ENCODE measurements at places on chromosomes 2 and 18.
A peak's percentile ranks its signal among the peaks of the same experiment; 100 is the strongest.

DNA sequence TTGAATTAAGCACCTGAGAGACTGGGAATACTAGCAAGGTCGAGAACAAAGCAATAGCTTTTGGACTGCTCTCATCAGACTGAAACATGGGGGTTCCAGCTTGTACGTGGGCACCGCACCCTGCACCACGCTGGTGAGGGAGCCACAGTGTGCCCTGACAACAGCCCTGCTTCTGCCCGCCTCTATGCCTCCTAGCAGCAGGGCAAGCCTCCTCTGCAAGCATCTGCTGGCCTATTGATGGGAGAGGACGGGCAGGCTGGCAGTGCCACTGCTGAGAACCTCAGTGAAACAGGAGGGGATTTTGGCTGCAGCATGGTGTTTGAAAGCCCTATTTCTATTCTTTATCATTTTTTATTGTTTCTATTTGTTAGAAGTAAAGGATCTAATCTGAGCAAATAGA, 146.1 kb upstream of the OTOS start:
- DNase-seq = no peak

- no peak for DNase-seq
Observed at GRCh38 chr2:53442783-53443182, 324.8 kb upstream of the CHAC2 start.

DNA sequence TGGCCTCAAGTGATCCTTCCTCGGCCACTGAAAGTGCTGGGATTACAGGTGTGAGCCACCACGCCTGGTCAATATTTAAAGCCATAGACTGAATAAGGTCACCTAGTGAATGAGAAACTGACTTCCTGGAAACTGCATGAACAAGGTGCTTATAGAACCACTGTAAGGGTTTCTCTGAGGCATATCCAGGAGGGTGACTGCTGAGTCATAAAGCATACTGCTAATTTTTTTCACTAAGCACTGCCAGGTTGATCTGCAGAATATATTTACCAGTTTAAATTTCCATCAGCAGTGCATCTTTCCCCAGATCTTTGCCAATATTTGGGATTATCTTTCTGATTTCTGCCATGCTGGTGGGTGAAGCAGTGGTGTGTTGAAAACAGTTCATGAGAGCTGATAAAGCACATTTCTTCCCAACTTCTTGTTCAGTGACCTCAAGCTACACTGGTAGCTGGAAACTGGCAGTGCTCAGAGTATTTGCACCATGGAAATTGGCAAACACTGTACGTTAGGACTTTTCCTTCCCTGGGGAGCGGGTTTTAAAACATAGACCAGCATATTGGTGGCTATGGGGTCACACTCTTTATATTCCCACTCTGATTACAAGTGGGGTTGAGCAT, 4.2 kb upstream of the CLIP4 start:
- DNase-seq = no peak

- DNase-seq = no peak
Observed at GRCh38 chr2:99898336-99899048, 243.9 kb downstream of the AFF3 start.

DNA sequence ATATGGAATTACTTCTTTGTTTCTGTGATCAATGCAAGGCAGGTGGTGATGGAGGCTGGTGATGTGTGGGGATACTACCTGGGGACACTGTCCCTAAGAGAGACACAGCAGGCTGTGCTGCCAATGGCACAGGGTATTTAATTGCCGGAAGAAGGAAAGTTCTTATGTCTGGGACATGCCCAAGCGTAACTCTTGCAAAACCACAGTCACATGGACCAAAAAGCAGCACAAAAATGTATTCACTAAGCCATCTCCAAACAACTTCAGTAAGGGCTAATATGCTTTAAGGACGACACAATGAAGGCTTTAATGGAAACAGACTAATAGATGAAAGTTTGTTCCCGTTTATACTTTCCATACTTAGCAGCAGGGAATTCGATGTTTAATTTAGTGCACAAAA, 49.7 kb upstream of the AP1S3 start:
- DNase-seq = no peak

DNA sequence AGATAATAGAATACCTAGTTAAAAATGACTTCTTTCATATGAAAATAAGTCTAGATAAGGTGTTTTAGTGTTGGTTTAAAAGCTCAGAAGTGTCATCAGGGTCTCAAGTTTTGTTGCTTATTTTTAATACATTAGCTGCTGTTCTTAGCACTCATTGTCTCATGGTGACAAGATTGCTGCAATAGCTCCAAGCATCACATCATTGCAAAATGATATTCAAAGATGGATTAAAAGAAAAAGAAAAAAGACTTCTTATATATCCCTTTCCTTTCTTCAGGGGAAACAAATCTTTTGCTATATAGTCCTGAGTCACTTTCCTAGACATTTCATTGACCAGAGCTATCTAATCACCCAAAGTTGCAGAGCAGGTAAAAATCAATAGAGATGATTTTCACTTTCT, 386.1 kb downstream of the ARHGAP15 start:
- no peak for DNase-seq

- DNase-seq = no peak
Observed at GRCh38 chr2:10712185-10712809, 9.1 kb upstream of the ATP6V1C2 start.

GRCh38 chr2:3430172-3430571, 50.7 kb downstream of the TRAPPC12 start:
- no peak for DNase-seq

GRCh38 chr2:106614511-106615291, 127.5 kb downstream of the CD8B2 start:
- DNase-seq = no peak

GRCh38 chr2:100879296-100879695, 59.4 kb downstream of the NPAS2 start:
- DNase-seq = no peak

- DNase-seq = no peak
Observed at GRCh38 chr2:144320491-144320890, 199.4 kb downstream of the ZEB2 start.

GRCh38 chr18:30192216-30192615, 850.3 kb downstream of the DSC3 start:
- no peak for DNase-seq

- DNase-seq = no peak
Observed at GRCh38 chr2:157172866-157173578, 84.5 kb upstream of the GALNT5 start.

GRCh38 chr2:168978461-168978861, 52.7 kb downstream of the ABCB11 start:
- no peak for DNase-seq

GRCh38 chr2:64291181-64291580, 147.0 kb upstream of the PELI1 start:
- DNase-seq = peak; percentile 48

GRCh38 chr2:166134252-166135151, 6.7 kb upstream of the SCN1A start:
- DNase-seq = no peak

GRCh38 chr2:67456428-67456827, 59.3 kb downstream of the ETAA1 start:
- DNase-seq = no peak
